ENCODE measurements at places on chromosomes 5 and 9.

DNA sequence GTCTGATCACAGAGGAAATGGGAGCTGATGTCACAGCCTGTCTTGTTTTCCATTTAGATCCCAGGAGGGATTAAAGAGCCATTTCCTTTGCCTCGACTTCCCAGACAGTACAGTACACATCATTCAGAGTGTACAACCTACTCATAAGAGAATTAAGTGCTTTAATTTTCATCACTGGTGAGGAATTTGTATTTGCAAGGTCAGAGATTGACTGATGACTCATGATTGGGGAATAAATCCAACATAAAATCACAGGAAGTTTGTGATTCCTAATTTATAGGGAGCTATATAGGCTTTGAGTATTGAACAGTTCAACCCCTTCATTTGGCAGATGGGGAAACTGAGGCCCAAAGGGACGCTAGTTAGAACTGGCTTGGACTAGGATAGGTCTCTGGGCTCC lies 4.1 kb upstream of the TOMM5 start:
- no peak for DNase-seq
- H3K4me1 ChIP-seq: peaks cover 3% of the 10 kb centered on the region

DNA sequence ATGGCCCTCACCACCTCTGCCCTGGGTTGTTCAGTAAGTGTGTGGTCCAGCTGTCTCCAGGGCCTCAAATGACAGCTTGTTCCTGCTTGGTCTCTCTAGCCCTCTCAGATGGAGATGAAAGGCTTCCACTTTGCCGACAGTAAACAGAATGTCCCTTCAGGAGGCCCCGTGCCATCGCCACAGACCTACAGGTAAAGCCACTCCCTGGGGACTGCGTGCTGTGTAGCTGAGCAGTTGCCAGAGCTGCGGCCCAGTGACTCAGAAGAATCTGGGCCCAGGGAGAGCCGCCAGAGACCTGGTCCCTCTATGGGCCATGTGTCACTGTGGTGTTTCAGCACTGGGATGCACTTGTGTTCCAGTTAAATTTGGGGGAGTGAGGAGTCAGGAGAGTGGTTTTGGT lies 10.6 kb upstream of the POMT1 start:
- peaks cover 22% of the 10 kb centered on the region for H3K36me3 ChIP-seq
- H3K27ac ChIP-seq: no peak overlapping the region
- no peak for DNase-seq
- H3K4me3 ChIP-seq: no peak overlapping the region

- H3K27me3 ChIP-seq: no peaks in the 10 kb centered on the region
- no peak overlapping the region for H3K27ac ChIP-seq
- no peaks in the 10 kb centered on the region for H3K36me3 ChIP-seq
- DNase-seq: no peak
- H3K4me3 ChIP-seq: no peak overlapping the region
Measured at GRCh38 chr9:26324786-26325443, 567.7 kb downstream of the CAAP1 start.

DNA sequence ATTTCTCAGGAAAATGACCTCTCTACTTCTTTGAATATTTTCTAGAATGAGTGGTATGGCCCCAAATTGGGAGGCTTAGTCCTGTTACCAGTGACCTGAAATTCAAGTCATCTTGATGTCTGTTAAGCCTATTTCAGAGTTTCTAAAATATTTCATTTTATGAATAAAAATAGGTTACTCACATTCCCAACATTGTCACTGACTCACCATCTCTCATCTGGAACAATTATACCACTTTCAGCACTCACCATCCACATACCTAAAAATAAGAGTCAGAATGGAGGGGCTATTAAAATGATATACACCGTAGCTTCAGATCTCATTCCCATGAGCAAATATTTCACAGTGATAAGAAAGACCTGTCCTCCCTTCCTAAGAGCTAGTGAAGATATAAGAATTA lies 71.8 kb downstream of the KIAA1958 start:
- H3K36me3 ChIP-seq: no peaks in the 10 kb centered on the region
- peaks cover 11% of the 10 kb centered on the region for H3K4me1 ChIP-seq
- no peak overlapping the region for H3K27ac ChIP-seq
- no peaks in the 10 kb centered on the region for H3K27me3 ChIP-seq
